Small intestine (tissue), 16 donors: ENCODE measurements at places on chromosomes 2 and 18.

DNA sequence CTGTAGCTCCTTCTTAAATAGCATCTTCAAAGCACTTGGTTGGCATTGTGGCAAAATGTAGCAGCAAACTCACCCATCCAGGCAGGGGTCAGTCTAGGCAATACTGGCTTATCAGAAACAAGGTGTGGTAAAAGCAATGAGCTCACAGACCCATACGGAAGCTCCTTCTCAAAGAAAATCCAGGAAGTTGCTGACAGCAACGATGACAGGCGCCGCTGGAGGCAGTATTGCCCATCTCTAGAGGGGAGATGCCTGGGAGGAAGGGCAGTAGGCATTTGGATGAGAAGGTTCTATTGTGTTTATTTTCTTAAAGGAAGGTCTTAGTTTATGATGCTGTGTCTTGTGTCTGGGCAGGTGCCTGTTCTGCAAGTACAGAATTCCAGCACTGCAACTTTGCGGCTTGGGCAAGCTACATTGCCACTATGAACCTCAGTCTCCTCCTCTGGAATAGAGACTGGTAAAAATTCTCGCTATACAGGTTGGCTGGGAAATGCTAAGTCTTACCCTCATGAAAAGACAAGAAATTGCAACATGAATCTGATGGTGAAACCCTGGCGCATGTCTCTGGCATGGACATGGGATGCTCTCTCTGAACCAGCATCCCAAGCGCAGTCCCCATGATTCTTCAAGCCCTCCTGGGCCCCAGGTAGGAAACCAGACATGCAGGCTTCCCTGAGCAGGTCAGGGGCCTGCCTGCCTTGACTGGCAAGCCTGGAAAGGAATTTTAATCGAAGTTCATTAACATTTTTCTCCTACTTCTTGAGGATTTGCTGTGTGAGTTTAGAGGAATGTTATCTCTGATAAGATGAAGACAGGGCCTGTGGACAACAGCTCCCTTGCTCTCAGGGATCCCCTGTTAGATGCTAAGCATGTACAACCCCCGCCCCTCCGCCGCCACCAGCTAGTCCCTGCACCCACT, 156.0 kb downstream of the TFCP2L1 start:
- H3K27ac ChIP-seq = no peak overlapping the region
- H3K27me3 ChIP-seq = no peaks in the 10 kb centered on the region
- peak; percentile 88 for DNase-seq
- no peak overlapping the region for H3K4me3 ChIP-seq
- no peaks in the 10 kb centered on the region for H3K4me1 ChIP-seq

GRCh38 chr2:33000986-33001385, 54.2 kb downstream of the LTBP1 start:
- no peak overlapping the region for H3K27ac ChIP-seq
- H3K4me1 ChIP-seq = no peaks in the 10 kb centered on the region
- no peak overlapping the region for H3K4me3 ChIP-seq

- no peak overlapping the region for H3K4me3 ChIP-seq
- H3K27me3 ChIP-seq = no peaks in the 10 kb centered on the region
- no peak for DNase-seq
- peaks cover 3% of the 10 kb centered on the region for H3K36me3 ChIP-seq
- no peak overlapping the region for H3K27ac ChIP-seq
Measured at GRCh38 chr18:49894517-49895226, 81.3 kb upstream of the ACAA2 start.

- no peaks in the 10 kb centered on the region for H3K4me1 ChIP-seq
- DNase-seq = no peak
- peaks cover 10% of the 10 kb centered on the region for H3K36me3 ChIP-seq
- H3K4me3 ChIP-seq = no peak overlapping the region
Measured at GRCh38 chr18:69999656-70000055, 52.0 kb upstream of the CD226 start.

- no peaks in the 10 kb centered on the region for H3K4me1 ChIP-seq
- no peak overlapping the region for H3K4me3 ChIP-seq
- H3K27ac ChIP-seq = no peak overlapping the region
- no peaks in the 10 kb centered on the region for H3K36me3 ChIP-seq
- no peaks in the 10 kb centered on the region for H3K27me3 ChIP-seq
Measured at GRCh38 chr18:54712306-54712705, 116.0 kb upstream of the RAB27B start.

- DNase-seq = no peak
- H3K36me3 ChIP-seq = no peaks in the 10 kb centered on the region
- no peak overlapping the region for H3K4me3 ChIP-seq
- no peak overlapping the region for H3K27ac ChIP-seq
- no peaks in the 10 kb centered on the region for H3K4me1 ChIP-seq
Measured at GRCh38 chr18:68769461-68769860, 28.4 kb upstream of the CCDC102B start.

DNA sequence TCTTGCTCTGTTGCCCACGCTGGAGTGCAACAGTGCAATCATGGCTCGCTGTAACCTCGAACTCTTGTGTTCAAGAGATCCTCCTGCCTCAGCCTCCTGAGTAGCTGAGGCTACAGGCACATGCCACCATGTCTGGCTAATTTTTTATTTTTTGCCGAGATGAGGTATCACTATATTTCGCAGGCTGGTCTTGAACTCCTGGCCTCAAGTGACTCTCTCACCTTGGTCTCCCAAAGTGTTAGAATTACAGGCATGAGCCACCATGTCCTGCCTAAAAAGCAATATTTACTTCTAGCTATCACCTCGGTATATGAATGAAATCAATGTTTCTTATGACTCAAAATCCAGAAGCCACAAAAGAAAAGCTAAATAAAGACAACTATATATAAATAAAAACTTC, 2.2 kb downstream of the BUB1 start:
- DNase-seq = no peak
- H3K27me3 ChIP-seq = no peaks in the 10 kb centered on the region
- H3K36me3 ChIP-seq = no peaks in the 10 kb centered on the region
- peaks cover 2% of the 10 kb centered on the region for H3K4me1 ChIP-seq
- H3K27ac ChIP-seq = peak overlapping the region; percentile 91

DNA sequence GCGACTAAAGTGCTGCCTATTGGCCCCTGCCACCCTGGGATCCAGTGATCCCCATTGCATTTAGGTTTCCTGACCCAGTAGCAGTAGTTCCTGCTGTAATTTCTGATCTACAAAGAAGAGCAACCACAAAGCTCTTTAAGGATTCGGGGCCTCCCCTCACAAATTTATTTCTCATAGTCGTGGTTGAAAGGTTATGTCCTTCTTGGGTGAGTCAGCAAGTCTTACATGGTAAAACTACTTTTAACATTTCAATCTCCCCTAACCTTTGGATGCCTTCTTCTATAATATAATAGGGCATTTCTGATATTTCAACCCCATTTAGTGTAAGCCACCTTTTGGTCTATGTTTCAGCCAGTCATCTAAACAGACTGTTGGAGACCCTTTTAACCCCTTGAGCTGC, 14.9 kb downstream of the PIKFYVE start:
- no peak for DNase-seq
- H3K4me1 ChIP-seq = no peaks in the 10 kb centered on the region
- no peak overlapping the region for H3K4me3 ChIP-seq
- H3K27me3 ChIP-seq = no peaks in the 10 kb centered on the region
- no peak overlapping the region for H3K27ac ChIP-seq
- H3K36me3 ChIP-seq = peaks cover 14% of the 10 kb centered on the region

- H3K36me3 ChIP-seq = no peaks in the 10 kb centered on the region
- DNase-seq = no peak
- no peak overlapping the region for H3K4me3 ChIP-seq
- no peaks in the 10 kb centered on the region for H3K27me3 ChIP-seq
- no peaks in the 10 kb centered on the region for H3K4me1 ChIP-seq
Measured at GRCh38 chr2:70574109-70574508, 20.5 kb upstream of the TGFA start.

- H3K4me3 ChIP-seq = no peak overlapping the region
- no peak for DNase-seq
- H3K36me3 ChIP-seq = peaks cover 14% of the 10 kb centered on the region
Measured at GRCh38 chr2:15596350-15596749, 4.7 kb downstream of the DDX1 start.

GRCh38 chr2:64462171-64462570, 8.2 kb downstream of the LGALSL start:
- H3K4me1 ChIP-seq = no peaks in the 10 kb centered on the region
- no peaks in the 10 kb centered on the region for H3K36me3 ChIP-seq
- H3K4me3 ChIP-seq = no peak overlapping the region
- no peaks in the 10 kb centered on the region for H3K27me3 ChIP-seq

DNA sequence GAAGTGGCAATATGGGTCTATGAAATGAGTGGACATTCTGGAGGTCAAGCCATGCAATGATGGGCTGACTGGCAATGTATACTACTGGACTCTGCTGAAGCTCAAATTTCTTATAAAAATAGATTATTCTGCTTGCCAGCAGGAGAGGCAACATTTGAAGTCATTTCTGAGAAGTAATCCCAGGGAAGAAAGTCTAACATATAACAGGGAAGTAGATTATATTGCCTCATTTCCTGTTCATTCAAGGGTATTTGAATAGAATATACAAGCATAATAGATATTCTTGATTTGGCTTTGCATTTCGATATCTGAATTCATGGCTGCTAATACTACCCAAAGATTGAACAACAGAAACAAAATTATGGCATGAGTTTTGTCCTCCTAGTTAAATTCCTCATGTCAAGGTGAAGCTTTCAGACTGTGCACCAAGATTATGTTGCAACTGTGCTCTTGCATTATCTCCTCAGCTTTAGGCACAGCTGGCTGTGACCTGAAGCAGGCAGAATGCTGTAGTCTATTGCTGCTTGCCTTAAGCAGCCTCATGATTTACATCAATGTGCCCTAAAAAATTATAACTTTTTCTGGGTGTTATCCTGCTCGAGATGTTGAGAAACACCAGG, 13.3 kb upstream of the TMX3 start:
- H3K4me1 ChIP-seq = no peaks in the 10 kb centered on the region
- no peak for DNase-seq
- H3K36me3 ChIP-seq = no peaks in the 10 kb centered on the region
- no peak overlapping the region for H3K4me3 ChIP-seq
- no peak overlapping the region for H3K27ac ChIP-seq

DNA sequence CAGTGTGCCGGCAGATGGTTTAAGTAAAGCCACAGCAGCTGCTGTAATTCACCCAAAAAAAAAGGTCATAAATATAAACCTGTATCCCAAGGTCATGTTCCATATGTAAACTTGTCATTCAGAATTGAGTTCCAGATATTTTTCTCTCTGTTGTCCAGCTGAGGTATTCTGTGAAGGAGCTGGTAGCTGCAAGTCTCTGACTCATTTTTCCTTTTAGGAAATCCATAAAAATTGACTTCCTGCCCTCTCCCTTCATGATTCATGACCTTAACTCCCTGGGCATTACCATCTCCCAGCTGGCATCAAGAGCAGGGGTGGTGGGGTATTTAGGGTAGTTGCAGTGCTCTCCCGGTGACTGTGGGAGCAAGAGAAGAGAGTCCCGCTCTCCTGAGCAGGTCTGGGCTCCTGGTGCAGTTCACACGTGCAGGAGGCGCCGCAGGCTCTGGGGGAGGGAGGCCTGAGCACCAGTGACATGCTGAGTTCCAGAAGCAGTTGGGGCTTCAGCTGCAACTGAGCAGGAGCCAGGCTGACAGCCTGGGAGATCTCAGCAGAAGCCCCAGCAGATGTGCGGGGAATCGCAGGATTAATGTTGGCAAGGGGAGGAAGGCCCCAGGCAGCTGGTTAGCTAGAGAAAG, 192.6 kb downstream of the MGAT5 start:
- H3K27me3 ChIP-seq = no peaks in the 10 kb centered on the region
- no peak for DNase-seq
- no peaks in the 10 kb centered on the region for H3K4me1 ChIP-seq
- H3K4me3 ChIP-seq = no peak overlapping the region

GRCh38 chr2:18490901-18491300, 69.6 kb downstream of the RDH14 start:
- H3K27me3 ChIP-seq = no peaks in the 10 kb centered on the region
- no peak overlapping the region for H3K27ac ChIP-seq
- no peaks in the 10 kb centered on the region for H3K4me1 ChIP-seq

GRCh38 chr2:186827862-186828492, 21.0 kb downstream of the ZSWIM2 start:
- no peaks in the 10 kb centered on the region for H3K27me3 ChIP-seq
- H3K36me3 ChIP-seq = no peaks in the 10 kb centered on the region
- H3K4me1 ChIP-seq = no peaks in the 10 kb centered on the region
- H3K4me3 ChIP-seq = no peak overlapping the region
- no peak overlapping the region for H3K27ac ChIP-seq
- no peak for DNase-seq

- no peaks in the 10 kb centered on the region for H3K4me1 ChIP-seq
- DNase-seq = no peak
- H3K27ac ChIP-seq = no peak overlapping the region
- H3K36me3 ChIP-seq = no peaks in the 10 kb centered on the region
Measured at GRCh38 chr2:6140509-6140908, 448.3 kb downstream of the SOX11 start.

DNA sequence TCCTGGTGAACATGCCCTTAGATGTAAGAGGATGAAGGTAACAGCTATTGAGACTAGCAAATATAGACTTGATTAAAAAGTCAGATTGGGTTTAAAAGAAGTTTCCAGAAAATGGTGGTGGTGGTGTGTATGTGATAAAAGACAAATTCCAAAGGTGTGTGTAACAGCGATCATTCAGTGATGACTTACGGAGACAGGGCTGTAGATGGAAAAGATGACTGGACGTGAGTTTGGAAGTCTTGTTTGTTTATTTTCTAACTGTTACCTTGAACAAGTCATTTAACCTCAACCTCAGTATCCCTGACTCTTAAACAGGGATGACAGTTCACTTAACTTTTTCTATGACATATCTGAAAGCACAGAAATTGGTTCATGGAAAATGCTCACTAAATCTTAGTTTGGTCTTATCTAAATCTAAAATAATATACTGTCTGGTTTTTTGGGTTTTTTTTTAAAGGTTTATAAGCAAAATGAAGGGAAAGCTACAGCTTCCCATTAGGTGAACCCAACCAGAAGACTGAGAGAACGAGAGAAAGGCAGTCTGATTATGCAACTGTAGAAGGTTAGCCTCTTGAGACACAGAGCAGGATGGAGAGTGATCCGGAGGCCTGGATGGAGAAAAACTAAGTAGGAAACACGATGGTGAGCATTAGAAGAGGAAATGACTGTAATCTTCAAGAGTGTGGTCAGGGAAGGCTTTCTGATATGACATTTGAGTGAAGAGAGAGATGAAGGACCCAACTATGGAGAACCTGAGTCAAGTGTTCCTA, 71.9 kb downstream of the TCF4 start:
- H3K4me1 ChIP-seq = no peaks in the 10 kb centered on the region
- H3K36me3 ChIP-seq = no peaks in the 10 kb centered on the region
- no peaks in the 10 kb centered on the region for H3K27me3 ChIP-seq
- DNase-seq = no peak
- no peak overlapping the region for H3K27ac ChIP-seq

DNA sequence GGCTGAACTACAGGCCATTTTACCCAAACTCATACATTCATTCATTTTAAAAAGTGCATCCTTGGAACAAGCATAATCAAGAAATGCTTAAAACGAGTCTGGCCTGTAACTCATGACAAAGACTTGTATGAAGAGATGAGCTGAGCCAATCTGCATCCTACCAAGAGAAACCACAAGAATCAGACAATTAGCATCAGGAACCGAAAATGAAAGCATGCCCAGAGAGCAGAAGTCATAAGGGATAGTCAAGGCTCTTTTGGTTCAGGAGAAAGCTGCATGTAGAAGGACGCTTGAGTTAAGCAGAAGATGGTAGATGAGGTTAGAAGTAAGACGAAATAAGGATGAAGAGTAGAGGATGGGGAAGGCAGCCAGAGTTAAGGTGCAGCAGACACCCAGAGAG, 137.0 kb upstream of the CTNNA2 start:
- DNase-seq = no peak
- no peaks in the 10 kb centered on the region for H3K4me1 ChIP-seq
- no peak overlapping the region for H3K27ac ChIP-seq
- no peaks in the 10 kb centered on the region for H3K36me3 ChIP-seq
- H3K27me3 ChIP-seq = no peaks in the 10 kb centered on the region

- H3K4me3 ChIP-seq = no peak overlapping the region
- H3K27me3 ChIP-seq = no peaks in the 10 kb centered on the region
- no peak overlapping the region for H3K27ac ChIP-seq
- H3K4me1 ChIP-seq = no peaks in the 10 kb centered on the region
Measured at GRCh38 chr2:73841912-73842738, 13.4 kb downstream of the STAMBP start.
